ENCODE measurements at places on chromosomes 7 and 10. TPM values are rescaled to one million over a fixed set of nuclear protein-coding genes. Genes with fewer than 3 reads are reported as not detected.

Gene NCOA4
- 175 TPM for total RNA-seq

Gene PLXNA4
- total RNA-seq: under 0.01 TPM

Gene DLX5
- total RNA-seq: not detected

Gene FZD8
- total RNA-seq: 1.2 TPM

Gene LRRC18
- total RNA-seq: not detected

Gene CPXM2
- 0.31 TPM for total RNA-seq

Gene CCDC172
- not detected for total RNA-seq

Gene EN2
- total RNA-seq: 1.0 TPM

Gene SYT15B
- under 0.01 TPM for total RNA-seq

Gene LIPM
- not detected for total RNA-seq

Gene EPHA1
- not detected for total RNA-seq

Gene PTEN
- 157 TPM for total RNA-seq

Gene HOXA10
- total RNA-seq: under 0.01 TPM

Gene OR6B1
- total RNA-seq: not detected

Gene RBP4
- total RNA-seq: not detected

Gene CRHR2
- not detected for total RNA-seq

Gene ZNF487
- 2.1 TPM for total RNA-seq

Gene SKAP2
- 9.8 TPM for total RNA-seq

Gene CUTC
- total RNA-seq: 20.0 TPM

Gene ZNF467
- total RNA-seq: not detected

All from melanocyte of skin (primary cell).